Activated CD4-positive, alpha-beta memory T cell treated with anti-CD3 and anti-CD28 coated beads for 36 hours (primary cell): ENCODE measurements at places on chromosomes 12 and 14. TPM values are rescaled to one million over a fixed set of nuclear protein-coding genes. Genes with fewer than 3 reads are reported as not detected.

DNA sequence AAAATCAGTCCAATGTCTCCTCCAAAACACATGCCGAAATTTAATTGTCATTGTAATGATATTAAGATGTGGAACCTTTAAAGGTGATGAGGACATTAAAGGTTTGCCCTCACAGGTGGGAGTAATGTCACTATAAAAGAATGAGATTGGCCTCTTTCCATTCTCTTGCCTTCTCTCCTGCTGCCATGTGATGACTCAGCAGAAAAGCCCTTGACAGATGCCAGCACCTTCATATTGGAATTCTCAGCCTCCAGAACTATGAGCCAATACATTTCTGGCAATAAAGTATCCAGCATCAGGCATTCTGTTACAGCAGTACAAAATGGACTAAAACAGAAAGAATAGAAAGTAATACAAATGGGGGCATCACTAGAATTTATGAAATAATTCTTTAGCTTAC, 609.7 kb downstream of the SLC16A7 start:
- H3K36me3 ChIP-seq = no peaks in the 10 kb centered on the region
- no peaks in the 10 kb centered on the region for H3K27me3 ChIP-seq
- no peak for DNase-seq
- H3K4me1 ChIP-seq = no peaks in the 10 kb centered on the region
- no peak overlapping the region for H3K27ac ChIP-seq
- no peak overlapping the region for H3K4me3 ChIP-seq

DNA sequence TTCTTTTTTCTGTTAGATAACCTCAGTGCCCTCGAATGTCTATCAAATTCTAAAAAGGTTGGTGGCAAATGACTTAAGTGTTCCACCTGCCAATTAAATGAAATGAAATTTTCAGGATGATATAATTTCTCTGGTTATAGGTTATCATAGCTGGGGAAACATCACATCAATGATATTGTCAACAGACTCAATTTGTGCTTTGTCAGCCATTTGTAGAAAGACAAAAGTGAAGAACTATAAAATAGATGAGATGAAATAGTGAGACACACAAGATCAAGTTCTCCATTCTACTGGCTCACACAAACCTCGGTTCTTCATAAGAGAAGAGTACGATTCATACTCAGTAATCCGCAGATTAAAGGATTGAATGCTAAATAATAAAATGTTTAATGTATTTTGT, 1443.2 kb upstream of the FLRT2 start:
- DNase-seq = no peak
- H3K27me3 ChIP-seq = no peaks in the 10 kb centered on the region
- no peaks in the 10 kb centered on the region for H3K36me3 ChIP-seq
- H3K4me1 ChIP-seq = no peaks in the 10 kb centered on the region

DNA sequence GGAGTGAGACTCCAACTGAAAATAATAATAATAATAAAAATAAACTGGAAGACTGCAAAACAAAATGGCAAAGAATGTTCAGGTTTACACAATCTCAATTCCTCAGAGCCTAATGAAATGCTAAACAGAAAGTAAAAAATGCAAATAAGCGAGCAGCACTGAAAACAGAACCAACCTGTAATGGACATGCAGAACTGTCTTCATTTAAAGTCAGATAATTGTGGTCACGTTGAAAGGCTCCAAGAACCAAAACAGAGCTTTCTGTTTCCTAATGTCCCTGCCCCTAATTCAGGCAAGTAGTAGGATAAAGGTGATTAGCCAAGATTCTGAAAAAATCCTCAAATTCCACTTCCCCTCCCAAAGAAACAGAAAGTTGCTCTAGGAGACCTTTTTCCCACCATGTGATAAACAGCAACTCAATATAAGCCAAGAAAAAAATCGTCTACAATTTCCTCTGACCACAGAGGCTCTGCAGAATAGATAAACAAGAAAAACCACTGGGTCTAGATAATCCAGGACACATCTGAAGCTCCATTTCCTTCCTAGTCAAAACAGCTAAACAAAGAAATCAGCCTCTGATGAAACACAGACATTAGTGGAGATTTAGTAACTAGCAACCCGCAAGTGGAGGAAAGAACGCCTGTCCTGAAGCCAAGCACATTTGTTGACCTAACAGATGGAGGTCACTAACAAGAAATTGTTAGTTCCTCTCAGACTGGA, 3.0 kb downstream of the MIS18BP1 start:
- H3K27ac ChIP-seq = peak overlapping the region; percentile 54
- DNase-seq = no peak
- H3K27me3 ChIP-seq = no peaks in the 10 kb centered on the region
- peak overlapping the region; percentile 40 for H3K4me3 ChIP-seq
- H3K4me1 ChIP-seq = peaks cover 17% of the 10 kb centered on the region
- peaks cover 8% of the 10 kb centered on the region for H3K36me3 ChIP-seq

DNA sequence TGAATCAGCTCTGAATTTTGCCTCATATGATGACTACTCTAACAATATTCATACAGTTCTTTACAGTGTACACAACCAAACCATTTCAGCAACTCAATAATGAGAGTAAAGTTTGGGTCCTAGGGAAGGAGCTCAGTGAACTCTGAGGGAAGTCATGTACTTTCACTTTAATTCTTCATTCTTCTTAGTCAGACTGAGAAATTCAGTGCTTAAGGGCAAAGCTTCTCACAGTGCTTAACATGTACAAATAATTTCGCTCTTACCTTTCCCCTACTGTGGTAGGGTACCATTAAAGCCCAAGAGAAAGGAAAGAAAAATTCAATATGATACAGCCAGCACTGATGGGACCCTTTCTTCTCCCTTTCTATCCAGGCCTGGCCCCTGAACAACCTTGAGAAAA, 435.0 kb downstream of the NELL2 start:
- no peak overlapping the region for H3K27ac ChIP-seq
- DNase-seq = no peak
- no peaks in the 10 kb centered on the region for H3K27me3 ChIP-seq
- H3K4me3 ChIP-seq = no peak overlapping the region

GRCh38 chr12:112855375-112855774, 51.4 kb upstream of the OAS1 start:
- DNase-seq = no peak
- H3K36me3 ChIP-seq = no peaks in the 10 kb centered on the region
- H3K4me3 ChIP-seq = no peak overlapping the region
- H3K4me1 ChIP-seq = peaks cover 2% of the 10 kb centered on the region
- peaks cover 20% of the 10 kb centered on the region for H3K27me3 ChIP-seq
- H3K27ac ChIP-seq = no peak overlapping the region

DNA sequence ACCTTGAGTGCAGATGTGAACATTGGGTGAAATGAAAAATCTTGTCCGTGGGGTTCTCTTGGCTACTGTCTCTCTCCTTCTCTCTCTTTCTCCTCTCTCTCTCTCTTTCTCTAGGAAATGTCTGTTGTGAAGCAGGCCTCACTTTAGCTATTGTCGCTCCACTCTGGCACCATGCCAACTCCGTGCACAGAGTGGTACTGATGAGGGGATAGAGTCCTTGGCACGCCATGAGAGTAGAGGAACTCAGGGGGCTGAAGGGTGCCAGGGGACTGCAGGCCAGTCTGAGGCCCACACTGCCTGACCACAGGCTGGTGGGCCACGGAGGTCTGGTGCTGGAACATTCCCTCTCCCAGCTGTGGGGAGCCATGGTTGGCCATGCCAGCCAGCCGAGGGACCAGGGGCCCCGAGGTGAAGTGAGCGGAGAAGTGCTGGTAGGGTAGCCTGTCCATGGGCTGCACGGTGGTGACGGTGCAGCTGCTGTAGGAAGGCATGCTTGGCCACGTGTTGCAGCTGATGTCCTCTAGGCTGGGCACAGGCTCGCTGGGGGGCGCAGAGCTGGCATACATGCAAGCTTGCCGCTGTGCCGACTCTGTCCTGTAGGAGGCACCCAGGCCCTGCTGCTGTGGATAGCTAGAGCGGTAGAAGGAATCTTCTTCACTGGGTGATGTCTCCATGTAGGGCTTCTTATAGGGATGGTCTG, 50.4 kb downstream of the TBX5 start:
- no peak overlapping the region for H3K27ac ChIP-seq
- H3K4me1 ChIP-seq = no peaks in the 10 kb centered on the region
- no peak for DNase-seq
- no peak overlapping the region for H3K4me3 ChIP-seq
- no peaks in the 10 kb centered on the region for H3K36me3 ChIP-seq

- peak overlapping the region; percentile 15 for H3K27ac ChIP-seq
- no peak for DNase-seq
- no peak overlapping the region for H3K4me3 ChIP-seq
- H3K36me3 ChIP-seq = peaks cover 14% of the 10 kb centered on the region
Measured at GRCh38 chr14:55370883-55371455, 40.7 kb downstream of the ATG14 start.

DNA sequence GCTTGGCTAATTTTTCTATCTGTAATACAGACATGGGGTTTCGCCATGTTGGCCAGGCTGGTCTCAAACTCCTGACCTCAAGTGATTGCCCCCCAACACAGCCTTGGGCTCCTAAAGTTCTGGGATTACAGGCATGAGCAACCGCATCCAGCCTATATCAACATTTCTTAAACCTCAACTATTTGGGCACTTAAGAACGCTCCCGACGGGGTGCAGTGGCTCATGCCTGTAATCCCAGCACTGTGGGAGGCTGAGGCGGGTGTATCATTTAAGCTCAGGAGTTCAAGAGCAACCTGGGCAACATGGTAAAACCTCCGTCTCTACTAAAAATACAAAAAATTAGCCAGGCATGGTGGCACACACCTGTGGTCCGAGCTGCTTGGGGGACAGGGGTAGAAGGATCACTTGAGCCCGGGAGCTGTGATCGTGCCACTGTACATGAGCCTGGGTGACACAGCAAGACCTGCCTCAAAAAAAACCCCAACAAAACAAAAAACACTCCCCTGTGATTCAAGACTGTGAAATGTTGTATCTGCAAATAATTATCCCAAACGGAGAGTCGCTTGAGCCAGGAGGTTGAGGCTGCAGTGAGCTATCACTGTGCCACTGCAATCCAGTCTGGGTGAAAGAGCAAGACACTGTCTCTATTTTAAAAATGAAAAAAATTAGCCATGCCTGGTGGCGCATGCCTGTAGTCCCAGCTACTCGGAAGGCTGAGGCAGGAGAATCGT, 21.5 kb downstream of the PPTC7 start:
- DNase-seq = no peak
- peak overlapping the region; percentile 18 for H3K4me3 ChIP-seq
- H3K4me1 ChIP-seq = peaks cover 66% of the 10 kb centered on the region

DNA sequence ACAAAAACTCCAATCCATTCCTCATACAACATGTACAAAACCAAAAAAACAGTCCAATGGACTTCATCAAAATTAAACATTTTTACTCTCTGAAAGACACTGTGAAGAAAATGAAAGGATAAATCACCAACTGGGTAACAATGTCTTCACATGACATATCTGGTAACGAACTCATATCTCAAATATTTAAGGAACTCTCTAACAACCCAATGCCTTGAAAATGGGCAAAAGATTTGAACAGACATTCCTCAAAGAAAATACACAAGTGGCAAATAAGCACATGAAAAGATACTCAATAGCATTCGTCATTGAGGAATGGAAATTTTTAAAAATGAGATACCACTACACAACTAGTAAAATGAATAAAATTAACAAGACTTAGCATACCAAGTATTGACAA, 198.7 kb upstream of the RASSF8 start:
- no peak overlapping the region for H3K27ac ChIP-seq
- no peak overlapping the region for H3K4me3 ChIP-seq
- no peaks in the 10 kb centered on the region for H3K36me3 ChIP-seq
- no peaks in the 10 kb centered on the region for H3K4me1 ChIP-seq
- DNase-seq = no peak

The PELI2 gene
- total RNA-seq = 6.4 TPM

The ABCD2 gene
- 5.0 TPM for total RNA-seq

The HOXC11 gene
- not detected for total RNA-seq

The KLRC1 gene
- not detected for total RNA-seq

The TBC1D30 gene
- 0.36 TPM for total RNA-seq
